ENCODE measurements at places on chromosomes 12 and 14.

DNA sequence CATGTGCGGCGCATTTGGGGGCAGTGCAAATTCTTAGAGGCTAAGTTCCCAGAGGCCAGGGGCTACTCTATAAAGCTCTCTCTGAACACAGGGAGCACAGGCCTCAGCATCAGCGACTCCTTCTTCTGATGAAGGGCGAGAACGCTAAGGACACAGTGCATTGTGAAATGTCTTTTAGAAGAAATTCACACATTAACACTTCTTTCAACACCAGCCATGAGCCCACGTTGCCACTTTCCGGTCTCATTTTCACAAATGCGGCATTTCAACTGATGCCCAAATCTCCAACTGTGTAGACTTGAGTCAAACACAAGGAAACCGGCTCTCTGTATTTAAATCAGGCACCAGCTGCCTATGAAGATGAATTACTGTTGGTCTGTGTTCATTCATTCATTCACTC lies 162.0 kb downstream of the FOXN3 start:
- DNase-seq: no peak

DNA sequence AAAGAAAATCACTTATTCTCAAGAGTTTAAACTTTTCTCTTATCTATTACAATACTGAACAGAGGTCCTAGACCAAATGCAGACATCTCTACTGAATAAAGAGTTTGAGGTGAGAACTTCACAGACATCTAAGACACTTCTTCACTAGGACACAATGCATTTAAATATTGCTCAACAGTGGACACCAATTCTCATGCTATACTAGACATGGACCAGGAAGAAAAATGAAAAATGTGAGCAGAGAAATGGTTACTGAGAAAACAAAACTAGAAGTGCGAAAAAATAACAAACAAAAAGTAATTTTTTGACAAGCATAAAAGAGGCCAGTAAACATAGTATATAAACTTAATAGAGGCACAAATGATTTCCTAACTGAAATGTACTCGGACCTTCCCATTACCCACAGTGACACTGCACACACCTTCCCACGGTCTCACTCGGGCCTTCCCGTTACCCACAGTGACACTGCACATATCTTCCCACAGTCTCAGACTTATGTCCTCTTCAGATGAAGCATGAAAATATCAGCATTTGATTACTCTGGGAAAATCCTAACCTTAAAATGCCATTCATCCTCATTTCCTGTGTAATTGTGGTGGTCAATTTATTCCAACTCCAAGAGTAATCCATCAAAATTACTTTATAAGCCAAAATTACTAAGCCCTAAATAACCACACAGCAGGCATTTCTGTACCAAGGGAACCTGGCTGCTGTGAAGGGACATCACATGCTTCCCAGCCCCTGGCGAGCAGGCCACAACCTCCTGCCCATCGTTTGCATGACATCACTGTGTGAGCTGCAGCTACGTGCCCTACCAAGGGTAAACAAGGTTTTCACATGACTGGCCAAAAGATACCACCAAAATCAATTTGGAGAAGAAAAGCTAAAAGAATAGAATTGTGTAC lies 6.4 kb downstream of the SLC15A4 start:
- DNase-seq: no peak

DNA sequence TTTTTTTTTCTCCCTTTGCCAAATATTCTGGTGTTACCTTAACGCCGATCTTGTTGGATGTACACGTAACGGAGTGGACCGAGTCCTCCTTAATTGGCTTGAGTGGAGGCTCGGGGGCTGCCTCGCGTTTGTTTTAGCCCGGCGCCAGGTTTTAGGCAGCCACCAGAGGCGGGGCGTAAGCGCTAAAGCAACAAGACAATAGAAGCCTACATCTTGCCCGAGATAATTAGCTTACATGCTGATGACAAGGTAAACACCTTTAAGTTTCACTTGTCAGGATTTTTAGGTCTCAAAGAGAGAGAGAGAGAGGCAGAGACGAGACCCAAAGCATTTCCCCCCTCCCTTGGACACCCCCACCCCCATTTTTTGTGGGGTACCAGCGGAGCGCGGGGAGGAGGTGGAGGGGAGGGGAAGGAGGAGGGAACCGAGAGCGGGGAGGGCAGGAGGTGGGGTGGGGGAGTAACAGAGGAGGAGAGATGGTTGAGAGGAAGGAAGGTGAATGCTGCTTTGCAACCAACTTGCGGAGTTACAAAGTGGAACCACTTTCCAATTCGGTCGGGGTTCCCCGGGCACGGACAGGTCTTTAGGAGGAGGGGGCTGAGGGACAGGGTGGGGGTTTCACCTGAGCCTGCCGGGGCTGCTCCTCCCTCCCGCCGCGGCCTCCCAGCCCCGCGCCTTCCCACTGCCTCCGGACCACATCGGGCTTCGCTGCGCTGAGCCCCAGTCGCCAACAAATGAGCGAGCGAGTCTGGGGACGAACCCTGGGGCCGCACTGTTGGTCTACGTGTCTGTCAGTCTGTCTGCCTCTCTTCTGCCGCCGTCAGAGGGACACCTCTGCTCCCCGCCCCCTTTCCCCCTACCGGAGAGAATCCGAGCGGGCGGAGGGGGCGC lies at the start of gene NKX2-1:
NKX2-1 (minus strand) TSS at position 802 of the 891 bp plus-strand sequence; CDS start at position 699, 103 bp downstream.
- DNase-seq: no peak

DNA sequence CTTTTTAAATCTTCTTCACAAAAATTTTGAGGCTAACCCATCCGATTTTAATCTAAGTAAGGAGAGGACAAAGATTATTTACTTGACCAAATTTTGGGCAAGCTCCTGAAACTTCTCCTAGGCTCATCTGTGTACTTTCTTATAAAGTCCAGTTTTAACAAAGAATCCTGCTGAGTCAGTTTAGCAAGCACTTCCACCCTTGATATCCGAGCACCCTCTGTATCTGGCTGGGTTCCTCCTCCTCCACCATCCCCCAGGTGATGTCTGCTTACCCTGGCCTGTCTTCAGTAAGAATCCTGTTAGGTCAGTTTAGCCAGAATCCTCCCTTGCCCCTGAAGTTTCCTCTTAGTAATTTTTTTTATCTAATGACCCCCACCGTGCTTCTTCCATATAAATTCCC lies 140.5 kb downstream of the PHLDA1 start:
- DNase-seq: no peak

DNA sequence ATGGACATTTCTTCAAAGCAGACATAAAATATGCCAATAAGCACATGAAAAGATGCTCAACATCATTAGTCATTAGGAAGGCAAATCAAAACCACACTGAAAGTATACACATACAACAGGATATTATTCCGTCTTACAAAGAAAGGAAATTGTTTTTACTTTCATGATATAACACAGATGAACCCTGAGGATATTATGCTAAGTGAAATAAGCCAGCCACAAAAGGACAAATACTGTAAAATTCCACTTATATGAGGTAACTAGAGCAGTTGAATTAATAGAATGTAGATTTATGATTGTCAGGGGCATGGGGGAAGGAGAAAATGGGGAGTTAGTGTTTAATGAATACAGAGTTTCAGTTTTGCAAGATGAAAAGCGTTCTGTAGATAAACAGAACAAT lies 4.2 kb downstream of the ACYP1 start:
- no peak for DNase-seq

DNA sequence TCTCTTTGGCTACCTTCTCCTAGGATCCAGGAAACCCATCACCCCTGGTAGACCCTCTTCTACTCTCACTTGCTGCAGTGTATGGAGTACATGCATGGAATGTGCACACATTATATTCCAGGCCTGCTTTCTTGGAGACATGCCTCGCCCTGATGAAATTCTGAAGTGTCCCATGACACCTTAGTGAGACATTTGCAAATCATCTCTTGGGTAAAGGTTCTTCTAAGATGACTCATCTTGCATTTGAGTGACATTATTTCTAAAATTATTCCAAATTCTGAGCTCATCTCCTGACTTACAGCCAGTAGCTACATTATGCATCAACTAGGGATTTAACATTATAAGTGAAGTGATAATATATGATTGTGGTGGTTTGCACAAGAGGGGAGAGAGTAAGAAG lies 49.8 kb downstream of the SDR9C7 start:
- no peak for DNase-seq

DNA sequence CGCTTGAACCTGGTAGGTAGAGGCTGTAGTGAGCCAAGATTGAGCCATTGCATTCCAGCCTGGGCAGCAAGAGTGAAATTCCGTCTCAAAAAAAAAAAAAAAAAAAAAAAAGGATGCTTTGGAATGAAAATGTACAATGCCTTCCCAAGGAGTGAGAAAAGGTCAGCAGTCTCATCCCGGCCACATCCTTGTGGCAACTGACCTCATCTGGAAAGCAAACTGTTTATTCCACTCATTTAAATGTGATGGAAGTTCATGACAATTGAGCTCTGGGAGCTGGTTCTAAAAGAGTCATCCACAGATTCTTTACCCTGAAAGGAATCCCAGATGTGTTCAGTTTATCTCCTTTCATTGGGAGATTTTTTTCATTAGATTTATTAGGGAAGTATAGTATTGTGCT lies 19.4 kb upstream of the LIMA1 start:
- DNase-seq: no peak

GRCh38 chr14:88426271-88426670 lies 40.8 kb downstream of the SPATA7 start:
- no peak for DNase-seq

GRCh38 chr12:42094277-42094676 lies 50.4 kb downstream of the GXYLT1 start:
- DNase-seq: no peak

- DNase-seq: no peak
These were observed 70.3 kb downstream of the STON2 start for GRCh38 chr14:81329640-81330381.

- peak; percentile 59 for DNase-seq
These were observed 7.7 kb upstream of the AMN1 start for GRCh38 chr12:31736472-31736871.

DNA sequence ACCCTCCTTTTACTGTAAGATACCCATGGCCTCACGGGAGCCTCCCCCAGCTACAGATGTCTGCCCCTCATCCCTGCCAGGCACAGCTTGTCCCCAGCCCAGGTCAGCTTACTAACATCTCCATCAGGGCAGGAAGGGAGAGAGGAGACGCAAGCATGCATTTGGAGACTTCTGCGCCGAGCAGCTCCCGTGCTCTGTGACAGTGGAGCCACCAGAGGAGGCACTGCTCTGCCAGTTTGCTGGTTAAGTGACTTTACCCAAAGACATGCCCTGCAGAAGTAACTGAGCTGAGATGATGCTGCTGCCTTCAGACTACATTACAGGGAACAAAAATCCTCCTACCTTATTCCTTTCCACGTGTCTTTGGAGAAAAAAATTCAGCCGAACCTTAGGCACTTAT lies 133.4 kb downstream of the ESRRB start:
- DNase-seq: no peak

GRCh38 chr12:18943200-18943599 lies 186.3 kb upstream of the PLEKHA5 start:
- no peak for DNase-seq

DNA sequence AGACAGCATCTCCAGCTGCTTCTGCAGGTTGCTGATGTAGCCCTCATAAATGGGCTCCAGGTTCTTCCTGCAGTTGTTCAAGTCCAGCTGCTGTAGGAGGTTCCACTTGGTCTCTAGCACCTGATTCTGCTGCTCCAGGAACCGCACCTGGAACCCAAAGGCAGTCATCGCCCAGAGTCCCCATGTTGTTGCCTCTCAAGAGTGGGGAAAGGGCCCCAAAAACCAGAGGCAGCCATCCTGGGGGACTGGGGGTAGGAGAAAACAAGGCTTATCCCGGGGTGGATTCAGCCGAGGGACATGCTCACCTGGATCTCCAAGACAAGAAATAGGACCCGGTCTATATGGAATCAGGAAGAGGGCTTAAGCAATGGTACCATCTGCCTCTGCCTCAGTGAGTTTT lies 2.3 kb downstream of the KRT72 start:
- no peak for DNase-seq

DNA sequence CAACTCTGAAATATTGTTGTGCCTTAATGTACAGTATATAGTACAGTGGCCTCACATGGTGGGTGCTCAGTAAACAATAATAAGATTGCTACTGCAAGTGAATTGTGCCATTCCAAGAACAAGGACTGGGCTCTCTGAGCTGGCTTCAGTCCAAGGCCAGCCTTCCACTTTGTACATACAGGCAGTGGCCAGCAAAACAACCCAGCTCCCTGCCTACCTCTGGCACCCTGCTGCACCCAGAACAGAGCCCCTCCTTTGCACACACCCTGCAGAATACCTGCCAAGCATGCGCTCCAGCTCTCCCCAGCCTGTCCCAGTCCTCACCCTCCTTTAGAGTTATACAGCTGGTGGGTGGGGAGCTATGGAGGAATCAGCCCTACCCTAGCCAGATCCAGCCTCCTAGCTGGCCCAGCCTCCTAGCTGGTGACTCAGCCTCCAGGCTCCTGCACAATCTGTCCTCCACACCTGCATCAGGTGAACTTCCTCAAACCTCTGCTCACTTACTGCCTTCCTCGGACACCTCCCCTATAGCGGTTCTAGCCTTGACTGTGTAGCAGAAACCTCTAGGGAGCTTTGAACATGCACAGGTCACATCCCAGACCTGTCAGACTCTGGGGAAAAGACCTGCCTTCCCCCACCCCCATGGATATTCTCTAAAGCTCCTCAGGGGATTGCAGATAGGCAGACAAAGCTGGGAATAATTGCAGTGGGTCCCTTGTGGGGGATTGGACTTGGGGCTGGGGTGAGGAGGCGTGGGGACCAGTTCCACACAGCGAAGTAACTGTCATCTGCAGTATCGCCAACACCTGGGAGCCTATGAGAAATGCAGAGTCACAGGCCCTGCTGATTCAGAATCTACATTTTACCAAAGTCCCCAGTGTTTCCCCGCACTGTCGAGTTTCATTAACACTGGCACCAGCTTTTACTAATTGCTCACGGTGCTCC lies 17.9 kb downstream of the ZDHHC22 start:
- no peak for DNase-seq

- no peak for DNase-seq
These were observed 211.5 kb upstream of the C14orf180 start for GRCh38 chr14:104367866-104368750.

- DNase-seq: no peak
These were observed 50.8 kb downstream of the TTLL5 start for GRCh38 chr14:75711796-75712211.

- no peak for DNase-seq
These were observed 7.0 kb downstream of the AQP6 start for GRCh38 chr12:49979791-49980190.

- no peak for DNase-seq
These were observed 18.5 kb upstream of the TBPL2 start for GRCh38 chr14:55458800-55459515.

DNA sequence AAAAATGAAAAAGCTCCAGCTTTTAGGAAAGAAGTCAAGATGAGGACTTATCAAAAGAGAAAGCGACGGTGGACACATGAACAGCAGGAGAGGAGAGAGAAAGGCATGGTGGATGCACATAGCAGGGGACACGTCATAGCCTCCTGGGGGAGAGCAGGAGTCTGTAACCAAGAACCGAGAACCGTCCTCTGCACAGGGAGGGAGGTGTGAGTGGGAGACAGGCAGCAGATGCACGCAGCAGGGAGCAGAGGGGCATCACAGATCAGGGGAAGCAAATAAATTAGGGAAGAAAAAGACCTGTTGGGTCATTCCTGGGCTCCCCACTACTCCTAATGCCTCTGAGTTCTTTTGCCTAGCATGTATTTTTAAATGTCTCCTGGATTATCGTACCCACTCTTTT lies 138.1 kb upstream of the RMST start:
- DNase-seq: no peak

GRCh38 chr12:131217024-131217586 lies 263.4 kb downstream of the ADGRD1 start:
- no peak for DNase-seq

- no peak for DNase-seq
These were observed 298.1 kb upstream of the TMPO start for GRCh38 chr12:98217257-98217656.

Measured in stimulated activated CD4-positive, alpha-beta T cell treated with anti-CD3 and anti-CD28 coated beads, Interleukin-12 subunit alpha, Interleukin-12 subunit beta, amount 100 ng/mL, for 48 hours (primary cell).